ENCODE measurements at places on chromosomes 7 and 10.
A peak's percentile ranks its signal among the peaks of the same experiment; 100 is the strongest.

GRCh38 chr7:26937306-26937705 is 72.9 kb upstream of the SKAP2 start:
- DNase-seq = no peak

DNA sequence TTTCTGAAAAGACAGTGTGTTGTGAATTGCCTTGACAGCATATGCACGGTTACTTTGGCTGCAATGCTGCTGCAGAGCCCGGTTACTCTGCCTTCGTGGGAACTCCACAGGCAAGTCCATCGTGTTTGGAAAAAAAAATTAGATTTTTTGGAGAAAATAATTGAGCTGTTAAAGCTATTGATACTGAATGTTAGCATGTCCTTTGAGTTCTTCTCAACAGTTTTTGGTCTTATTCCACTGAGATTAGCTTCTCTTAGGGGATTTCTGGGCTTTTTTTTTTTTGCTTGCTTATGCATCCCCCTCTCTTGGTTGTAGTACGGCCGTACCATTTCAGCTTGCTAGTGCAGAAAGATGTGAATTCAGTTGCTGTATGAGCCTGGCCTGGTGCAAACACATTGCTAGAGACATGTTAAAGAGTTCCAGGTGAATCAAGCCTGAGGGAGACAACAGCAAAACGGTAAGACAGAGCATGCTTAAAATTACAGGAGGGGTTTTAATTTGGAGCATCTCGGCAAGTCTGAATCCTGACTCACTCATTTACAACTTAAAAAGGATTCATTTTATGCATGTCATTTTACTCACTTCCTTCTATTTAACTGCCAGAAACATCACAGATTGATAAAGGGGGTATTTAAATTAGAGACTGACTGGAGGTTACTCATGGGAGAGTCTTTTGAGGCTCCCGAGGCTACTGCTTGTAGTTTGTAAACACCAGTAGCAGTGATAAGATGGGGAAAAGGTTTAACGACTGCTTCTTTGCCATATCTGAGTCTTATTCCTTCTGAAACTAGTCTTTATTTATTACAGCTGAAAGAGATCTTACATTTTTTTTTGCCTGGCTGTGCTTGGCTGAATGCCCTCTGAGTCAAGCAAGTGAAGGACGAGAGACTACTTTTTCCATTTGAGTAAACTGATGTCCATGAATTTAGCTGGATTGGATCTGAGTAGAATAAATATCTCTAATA is 113.7 kb downstream of the CDK14 start:
- no peak for DNase-seq

- no peak for DNase-seq
These were observed 112.8 kb downstream of the PARD3 start for GRCh38 chr10:34702093-34702937.

GRCh38 chr7:37342688-37343471 is 105.8 kb downstream of the ELMO1 start:
- no peak for DNase-seq

GRCh38 chr10:112286837-112287818 is 3.9 kb downstream of the TECTB start:
- no peak for DNase-seq

- peak; percentile 74 for DNase-seq
These were observed at the start of gene PSTK for GRCh38 chr10:122980209-122981065. TSS of gene PSTK (plus strand) at chr10:122980401. CDS start at chr10:122980480, 79 bp downstream.

- no peak for DNase-seq
These were observed 33.6 kb downstream of the C7orf25 start for GRCh38 chr7:42878303-42878702.

DNA sequence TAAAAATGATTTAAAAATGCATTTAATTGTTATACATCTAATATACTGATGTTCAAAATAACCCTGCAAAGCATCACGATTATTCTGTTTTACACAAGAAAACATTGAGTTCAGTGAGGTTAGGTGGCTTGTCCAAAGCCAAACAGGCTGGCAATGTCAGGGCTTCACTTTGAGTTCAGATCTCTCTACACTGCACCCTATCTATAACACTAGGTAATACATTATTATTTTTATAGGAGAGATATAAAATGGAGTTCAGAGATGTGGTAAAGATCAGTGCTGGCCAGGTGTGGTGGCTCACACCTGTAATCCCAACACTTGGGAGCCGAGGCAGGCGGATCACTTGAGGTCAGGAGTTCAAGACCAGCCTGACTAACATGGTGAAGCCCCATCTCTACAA is 165.9 kb upstream of the MYO3A start:
- DNase-seq = no peak

DNA sequence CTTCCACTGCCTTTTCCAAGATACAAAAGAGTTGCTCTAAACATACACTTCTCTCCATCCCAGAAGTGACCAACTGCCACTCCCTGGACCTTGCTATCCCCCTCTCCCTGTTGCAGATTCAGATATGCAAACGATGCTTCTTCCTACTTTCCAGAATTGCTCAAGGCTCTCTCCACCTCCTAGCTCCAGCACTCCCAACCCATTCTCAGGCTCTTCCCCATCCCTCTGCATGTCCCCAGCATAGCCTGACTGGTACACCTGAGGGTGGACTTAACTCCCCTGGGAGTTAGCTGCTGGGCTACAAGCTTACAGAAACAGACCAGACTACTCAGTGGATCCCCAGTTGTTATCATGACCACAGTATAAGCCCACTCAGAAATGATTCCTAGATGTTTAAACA is 27.6 kb downstream of the MKRN1 start:
- DNase-seq = no peak

DNA sequence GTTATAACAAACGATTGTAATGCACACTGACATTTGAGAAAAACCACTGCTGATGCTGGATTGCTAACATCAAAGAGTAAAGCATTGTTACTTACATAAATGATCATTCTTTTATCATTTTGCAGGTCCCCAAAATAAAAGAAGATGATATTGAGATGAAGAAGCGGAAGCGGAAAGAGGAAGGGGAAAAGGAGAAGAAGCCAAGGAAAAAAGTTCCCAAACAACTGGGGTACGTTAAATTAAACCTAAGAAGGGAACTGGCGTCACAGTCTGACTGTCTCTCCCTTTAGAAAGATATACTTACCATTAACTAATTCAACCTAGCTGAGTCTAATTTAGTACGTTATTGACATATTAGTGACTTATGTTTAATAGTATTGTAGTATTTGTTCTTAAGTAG is 28.1 kb downstream of the UBN2 start:
- DNase-seq = no peak

GRCh38 chr7:6401536-6401935 is 46.2 kb downstream of the DAGLB start:
- DNase-seq = no peak

DNA sequence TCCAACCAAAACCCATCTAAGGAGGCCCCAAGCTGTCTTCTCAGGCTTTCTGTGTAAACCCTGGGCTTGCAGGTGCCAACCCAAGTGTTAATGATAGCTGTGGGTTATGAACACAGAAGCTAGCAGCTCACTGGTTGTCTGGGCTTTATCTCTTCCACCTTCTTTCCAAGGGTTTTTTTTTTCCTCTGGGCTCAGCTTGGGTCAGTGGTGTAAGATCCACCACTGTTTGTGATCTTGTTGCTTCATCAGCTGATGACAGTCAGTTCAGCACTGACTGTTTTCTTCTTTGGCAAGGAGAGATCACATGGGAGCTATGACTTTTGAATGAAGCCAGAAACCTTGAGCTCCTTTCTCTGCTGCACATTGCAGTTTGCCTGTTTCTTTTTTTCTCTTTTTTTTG is 4.6 kb downstream of the GTPBP4 start:
- DNase-seq = no peak

- DNase-seq = no peak
These were observed 6.7 kb downstream of the FRA10AC1 start for GRCh38 chr10:93695740-93696139.

DNA sequence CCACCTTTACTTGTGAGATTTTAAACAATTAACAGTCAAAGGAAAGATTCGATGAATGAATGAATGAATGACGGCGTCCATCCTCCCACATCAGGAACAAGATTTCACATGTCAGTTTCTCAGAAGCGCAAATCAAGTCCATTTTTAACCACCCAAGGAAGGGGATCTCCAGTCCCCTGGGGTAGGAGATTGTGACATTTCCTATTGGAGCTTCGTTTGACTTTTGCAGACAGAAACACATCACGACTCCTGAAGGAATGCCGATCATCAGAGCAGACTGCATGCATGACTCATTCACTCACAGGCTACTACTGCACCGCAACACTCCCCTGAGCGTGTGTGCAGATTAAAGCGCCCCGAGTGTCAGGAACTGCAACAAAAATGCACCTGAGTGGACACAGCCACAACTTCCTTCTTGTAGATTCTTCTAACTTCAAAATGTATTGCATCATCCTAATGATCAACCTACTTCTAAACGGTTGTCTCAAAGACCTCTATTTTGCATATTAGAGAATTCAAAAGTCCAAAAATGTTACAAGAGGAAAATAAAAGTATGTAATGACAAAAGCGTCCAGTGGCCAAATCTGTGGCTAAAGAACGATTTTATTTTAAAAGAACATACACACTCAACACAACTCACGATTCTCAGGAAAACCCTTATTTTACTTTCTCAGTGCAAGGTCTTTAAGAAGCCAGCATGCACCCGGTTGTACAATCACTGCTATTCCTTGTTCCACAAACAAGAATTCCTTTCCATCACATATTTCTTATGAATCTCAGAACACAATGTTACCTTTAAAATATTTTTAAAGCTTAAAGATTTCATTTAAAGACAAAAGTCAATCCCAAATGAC is 172.6 kb downstream of the FAM107B start:
- no peak for DNase-seq

GRCh38 chr10:12214093-12214492 is 18.1 kb downstream of the CDC123 start:
- no peak for DNase-seq

DNA sequence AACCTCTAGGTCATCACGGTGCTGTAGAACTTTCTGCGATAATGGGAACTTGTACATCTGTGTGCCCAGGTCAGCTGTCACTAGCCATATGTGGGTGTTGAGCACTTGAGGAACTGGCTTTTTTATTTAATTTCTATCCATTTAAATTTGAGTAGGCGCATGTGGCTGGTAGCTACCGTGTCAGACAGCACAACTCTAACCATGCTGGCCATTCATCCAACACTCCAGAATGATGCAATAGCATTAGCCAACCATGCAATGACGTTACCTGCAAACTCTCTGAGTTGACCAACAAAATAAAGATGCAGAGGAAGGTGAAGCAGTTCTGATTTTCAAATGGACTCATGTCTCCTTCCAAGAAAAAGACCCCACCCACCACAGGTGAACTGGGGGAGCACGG is 24.4 kb upstream of the CHST15 start:
- DNase-seq = no peak

- no peak for DNase-seq
These were observed 36.8 kb downstream of the AFAP1L2 start for GRCh38 chr10:114367351-114368056.

- DNase-seq = no peak
These were observed 184.2 kb downstream of the CCDC71L start for GRCh38 chr7:106476751-106477150.

- no peak for DNase-seq
These were observed 226.6 kb downstream of the DNAJC1 start for GRCh38 chr10:21776883-21777282.

DNA sequence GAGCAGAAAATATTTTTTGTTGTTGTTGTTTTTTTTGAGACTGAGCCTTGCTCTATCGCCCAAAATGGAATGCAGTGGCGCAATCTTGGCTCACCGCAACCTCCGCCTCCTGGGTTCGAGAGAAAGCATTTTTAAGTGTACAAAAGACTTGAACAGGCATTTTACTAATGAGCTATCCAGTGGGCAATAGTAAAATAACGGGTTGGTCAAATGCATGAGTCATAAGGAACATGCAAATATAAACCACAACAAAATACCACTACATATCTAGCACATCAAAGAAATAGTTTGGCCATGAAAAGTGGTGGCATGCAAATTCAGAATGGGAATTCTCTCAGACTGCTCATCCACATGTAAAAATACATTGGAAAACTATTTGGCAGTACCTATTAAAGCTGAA is 71.7 kb upstream of the TMEM106B start:
- DNase-seq = no peak

GRCh38 chr7:115327326-115327725 is 405.4 kb downstream of the MDFIC start:
- DNase-seq = no peak
